ENCODE measurements at places on chromosomes 7 and 10.
A peak's percentile ranks its signal among the peaks of the same experiment; 100 is the strongest.

- no peak for DNase-seq
Observed at GRCh38 chr10:96263176-96263575, 8.2 kb downstream of the BLNK start.

DNA sequence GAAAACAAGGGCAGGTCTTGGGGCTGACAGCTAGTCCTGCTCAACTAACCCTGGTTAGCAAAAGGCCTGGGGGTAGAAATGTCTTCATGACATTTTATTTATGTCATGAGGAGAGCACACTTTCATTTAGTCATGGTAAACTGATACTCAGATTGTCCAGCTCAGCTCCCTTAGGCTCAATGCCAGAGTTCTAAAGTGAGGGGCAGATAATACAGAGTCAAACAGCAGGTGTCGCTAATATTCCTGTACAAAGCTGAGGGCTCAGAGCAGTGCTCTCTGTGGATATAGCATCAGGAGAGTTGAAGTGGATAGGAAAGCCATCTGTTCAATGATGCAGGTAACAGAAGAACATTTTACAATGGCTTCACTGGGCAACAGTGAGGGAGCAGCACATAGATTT is 26.8 kb upstream of the CALCR start:
- no peak for DNase-seq

DNA sequence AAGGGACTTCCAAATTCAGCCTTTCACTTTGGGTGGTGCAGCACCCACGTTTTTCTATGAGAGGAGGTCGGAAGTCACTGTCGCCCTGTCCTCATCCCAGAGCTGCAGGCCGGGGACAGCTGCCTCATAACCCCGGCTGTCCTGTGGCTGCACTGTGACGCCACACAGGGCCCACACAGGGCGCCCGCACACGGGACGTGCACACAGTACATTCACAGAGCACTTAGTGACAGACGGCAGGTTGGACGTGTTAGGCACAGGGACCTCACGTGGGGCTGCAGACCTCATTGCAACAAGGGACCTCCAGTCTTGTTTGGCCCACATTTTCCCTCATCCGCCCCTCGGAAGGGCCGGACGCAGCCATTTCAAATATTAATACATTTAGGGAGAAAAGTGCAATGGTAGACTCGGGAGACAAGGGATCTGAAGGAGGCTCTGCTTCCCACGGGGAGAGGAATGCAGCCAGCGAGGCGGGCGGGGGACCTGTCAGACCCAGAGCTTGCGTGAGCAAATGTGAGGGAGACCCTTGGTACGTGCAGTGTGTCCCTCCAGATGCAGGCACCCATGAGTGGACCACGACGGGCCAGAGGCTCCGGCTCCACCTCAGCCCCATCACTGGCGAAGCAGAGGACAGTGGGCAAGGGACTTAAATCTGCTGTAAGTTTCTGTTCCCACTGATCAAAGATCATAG is 86.7 kb downstream of the VOPP1 start:
- no peak for DNase-seq

DNA sequence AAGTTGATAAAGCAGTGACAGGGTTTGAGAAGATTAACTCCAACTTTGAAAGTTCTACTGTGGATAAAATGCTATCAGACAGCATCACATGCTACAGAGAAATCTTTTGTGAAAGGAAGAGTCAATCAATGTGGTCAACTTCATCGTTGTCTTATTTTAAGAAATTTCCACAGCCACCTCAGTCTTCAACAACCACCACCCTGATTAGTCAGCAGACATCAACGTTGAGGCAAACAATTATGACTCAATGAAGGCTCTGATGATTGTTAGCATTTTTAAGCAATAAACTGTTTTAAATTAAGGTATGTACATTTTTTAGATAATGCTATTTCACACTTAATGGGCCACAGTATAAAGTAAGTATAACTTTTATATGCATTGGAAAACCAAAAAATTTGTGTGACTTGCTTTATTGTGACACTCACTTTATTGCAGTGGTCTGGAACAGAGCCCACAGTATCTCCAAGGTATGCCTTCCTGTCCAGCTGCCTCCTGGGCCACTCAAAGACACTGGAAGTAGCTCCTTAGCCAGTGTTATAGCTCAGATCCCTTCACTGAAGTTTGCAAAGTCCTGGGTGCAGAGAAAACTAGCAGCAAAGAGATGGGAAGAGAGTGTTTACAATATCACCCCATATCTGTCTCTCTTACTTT is 293.1 kb downstream of the ARHGAP12 start:
- DNase-seq = no peak

DNA sequence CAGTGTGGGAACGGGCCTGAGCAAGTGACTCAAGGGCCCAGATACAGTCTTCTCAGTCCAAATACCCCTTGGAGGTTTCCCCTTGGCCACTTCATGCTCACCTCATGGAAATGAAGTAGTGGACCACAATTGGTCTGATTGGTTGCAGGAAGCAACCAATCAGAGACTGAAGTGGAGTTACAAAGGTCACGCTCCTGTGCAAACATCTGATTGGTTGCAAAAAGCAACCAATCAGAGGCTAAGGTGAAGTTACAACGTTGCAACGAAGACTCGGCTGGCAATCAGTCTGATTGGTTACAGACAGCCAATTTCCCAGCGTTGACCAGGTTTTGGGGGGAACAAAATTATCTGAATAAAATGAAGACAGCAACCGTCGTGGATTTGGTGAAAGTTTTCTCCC is 72.5 kb downstream of the CDHR3 start:
- no peak for DNase-seq

- DNase-seq = peak; percentile 6
Observed at GRCh38 chr7:85186083-85186520, 754 bp downstream of the SEMA3D start.

- DNase-seq = no peak
Observed at GRCh38 chr10:44263771-44264170, 121.1 kb downstream of the CXCL12 start.

DNA sequence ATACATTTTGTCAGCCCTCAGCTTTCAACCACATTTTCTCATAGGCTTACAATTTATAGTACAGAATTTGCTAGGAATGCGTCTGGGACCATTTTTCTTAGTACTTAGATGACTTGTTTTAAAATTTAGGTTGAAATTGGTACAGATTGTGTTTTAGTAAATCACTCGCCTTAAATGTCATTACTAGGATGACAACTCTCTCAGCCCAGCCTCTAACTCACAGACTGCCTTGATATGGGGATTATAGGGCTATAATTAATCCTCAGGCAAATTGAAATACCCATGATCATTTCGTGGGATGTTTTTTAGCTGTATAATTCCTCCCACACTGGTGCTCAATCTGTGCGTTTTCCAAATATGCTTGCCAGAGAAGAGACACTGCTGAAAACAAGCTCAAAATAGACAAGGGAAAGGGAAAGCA is 299.7 kb upstream of the AKR1E2 start:
- DNase-seq = no peak

GRCh38 chr7:96931891-96932290 is 73.5 kb upstream of the DLX6 start:
- DNase-seq = no peak

- no peak for DNase-seq
Observed at GRCh38 chr7:117836-118614, 74.3 kb upstream of the FAM20C start.

DNA sequence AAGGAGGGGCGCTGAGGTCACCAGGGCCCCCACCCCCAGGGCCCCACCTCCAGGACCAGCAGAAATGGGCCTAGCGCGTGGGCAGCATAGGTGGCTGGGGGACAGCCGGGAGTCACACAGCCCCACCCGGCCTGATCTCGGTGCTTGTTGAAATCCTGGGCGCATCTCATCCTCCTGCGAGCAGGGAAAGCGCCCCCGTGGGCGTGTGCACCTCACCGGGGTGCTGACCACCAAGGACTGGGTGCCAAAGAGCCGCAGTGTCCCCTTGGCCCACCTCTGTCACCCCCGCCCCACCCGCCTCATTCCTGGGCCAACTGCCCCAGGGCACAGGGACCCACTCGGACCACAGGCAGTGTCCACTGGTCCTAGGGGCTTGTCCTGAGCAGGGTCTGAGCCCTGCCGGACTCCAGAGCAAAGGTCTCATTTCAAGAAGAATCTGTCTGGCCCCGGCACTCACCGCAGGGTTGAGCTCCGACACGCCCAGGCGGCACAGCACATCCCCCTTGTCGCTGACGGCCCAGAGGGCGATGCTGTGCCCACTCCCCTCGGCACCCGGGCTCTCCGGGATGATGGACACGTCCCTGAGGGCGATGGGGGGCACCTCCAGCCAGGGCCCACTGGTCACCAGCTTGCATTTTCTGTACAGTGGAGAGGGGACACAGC is 11.4 kb downstream of the BHLHA15 start:
- DNase-seq = no peak

DNA sequence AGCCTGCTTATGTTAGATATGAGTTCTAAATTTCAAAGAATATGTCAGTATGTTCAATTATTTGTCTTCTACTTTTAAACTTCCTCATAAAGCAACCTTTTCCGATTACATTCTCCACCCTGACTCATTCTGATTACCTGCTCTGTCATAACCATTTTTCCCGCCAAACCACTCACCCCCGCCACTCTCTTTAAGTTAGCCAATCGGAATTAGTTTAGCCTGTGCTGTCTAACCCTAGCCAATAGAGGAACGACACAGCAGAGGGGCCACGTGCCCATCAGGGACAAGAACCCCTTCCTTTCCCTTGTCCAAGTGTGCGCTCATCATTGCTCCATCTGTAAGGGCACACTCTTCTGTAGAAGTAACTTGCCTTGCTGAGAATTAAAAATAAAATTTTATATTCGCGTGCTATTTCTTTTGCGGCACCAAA is 91.4 kb downstream of the CCDC71L start:
- DNase-seq = no peak

DNA sequence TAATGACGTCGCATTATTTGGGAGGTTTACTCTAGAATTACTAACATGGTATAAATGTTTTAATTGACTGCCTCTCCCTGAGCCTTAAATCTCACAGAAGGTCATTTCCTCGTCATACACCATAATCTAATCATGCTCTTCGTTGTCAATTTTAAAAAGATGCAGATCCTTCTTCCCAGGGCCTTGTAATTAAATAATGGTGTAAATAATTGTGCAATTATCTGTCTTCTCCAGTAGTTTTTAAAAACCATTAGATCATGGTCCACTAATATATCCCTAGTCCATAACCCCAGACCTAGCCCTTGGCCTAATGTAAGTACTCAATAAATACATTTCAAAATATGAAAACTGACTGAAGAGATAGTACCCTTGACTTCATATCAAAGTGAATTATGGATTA is 181.5 kb upstream of the GNAI1 start:
- DNase-seq = no peak

- no peak for DNase-seq
Observed at GRCh38 chr7:41570766-41571165, 132.1 kb downstream of the INHBA start.

DNA sequence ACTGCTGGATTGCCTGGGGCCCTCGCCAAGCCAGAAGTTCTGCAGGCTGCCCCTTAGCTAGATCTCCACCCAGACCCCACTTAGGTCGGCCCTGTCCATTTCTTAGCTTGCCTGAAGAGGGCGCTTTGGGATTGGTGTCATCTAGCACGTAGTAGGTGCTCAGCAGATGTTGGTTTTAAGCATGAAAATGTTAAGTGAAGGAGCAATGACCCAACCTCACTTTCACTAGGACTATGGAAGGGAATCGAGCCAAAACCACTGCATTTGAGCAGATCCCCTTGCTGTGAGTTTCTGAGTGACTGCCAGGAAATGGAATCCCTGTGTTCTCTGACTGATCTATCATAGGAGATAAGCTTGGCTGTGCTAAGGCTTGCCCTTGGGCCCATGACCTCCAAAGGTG is 131.7 kb upstream of the EEPD1 start:
- DNase-seq = peak; percentile 15

DNA sequence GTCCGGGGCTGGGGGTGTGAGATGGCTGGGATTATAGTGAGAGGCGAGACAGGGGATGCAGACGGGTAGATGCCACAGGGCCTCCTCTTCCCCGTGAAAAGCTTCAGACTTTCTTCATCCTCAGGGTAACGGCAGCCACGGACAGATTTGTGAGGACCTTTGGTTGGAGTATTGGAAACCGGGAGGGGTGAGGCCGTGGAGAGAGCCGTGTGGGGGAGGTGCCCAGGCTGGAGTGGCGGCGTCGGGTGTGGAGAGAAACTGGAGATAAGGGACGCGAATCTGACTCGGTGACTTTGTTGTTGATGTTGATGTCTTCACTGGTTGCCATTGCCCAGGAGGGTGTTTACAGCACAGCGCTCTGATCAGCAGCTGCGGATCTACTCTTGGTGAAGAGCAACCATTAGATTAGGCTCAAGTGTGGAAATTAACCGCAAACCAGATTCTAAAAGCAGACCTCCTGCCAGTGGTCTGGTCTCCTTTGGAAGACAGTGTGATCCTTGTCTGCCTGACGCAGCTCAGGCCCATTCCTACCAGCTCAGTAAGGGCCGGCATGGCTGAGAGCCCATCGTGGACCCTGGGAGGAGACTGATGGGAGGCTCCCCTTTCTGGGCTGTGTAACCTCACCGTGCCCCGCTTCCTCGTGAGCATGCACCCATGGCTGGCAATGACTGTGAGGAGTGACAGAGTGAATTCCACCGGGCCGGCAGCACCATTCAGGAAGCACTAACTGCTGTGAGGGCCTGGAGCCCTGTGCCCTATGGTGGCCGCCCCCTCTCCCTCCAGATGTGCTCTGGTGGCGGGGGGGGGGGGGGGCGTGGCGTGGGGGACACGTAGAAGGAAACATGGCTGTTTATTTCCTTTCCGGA is 90.3 kb downstream of the INPP5A start:
- DNase-seq = no peak

GRCh38 chr10:7475939-7476338 is 65.1 kb upstream of the SFMBT2 start:
- DNase-seq = no peak

DNA sequence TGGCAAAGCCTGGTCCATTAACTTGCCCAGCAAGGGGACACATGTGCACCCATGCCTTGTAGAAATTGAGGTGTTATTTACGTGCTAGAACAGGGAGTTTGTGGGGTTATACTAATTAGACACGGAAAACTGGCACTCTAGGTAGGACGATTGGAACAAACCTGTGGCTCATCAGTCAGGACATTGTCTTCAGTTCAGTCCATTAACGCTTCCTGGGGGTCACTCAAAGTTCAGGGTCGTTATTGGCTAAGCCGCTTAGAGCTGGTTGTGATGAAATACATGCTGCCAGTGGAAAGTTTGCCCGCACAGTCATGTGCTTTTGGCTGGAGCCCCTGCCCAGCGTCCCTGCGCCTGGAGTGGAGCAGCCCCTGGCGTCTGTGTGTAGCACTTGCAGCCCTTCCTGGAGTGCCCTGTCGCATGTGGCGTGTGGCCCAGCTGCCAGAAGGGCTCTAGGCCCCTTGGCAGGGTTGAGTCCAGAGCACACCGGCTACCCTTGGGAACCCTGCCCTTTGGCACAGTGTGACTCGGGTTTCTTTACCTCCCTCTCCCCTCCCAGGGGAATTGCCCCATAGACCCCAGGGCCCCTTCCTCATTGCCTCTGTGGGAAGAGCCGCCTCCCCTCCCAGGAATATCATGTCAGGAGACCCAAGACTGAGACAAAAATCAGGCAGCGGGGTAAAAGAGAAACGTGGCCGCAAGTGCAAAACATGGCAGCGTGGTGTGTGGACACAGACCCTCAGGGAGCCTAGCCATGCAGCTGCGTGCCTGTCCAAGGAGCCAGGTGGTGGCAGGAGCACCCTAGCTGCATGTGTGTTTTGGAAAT is 9.8 kb downstream of the ZNF775 start:
- peak; percentile 56 for DNase-seq
